ENCODE measurements at places on chromosomes 6 and 20.

DNA sequence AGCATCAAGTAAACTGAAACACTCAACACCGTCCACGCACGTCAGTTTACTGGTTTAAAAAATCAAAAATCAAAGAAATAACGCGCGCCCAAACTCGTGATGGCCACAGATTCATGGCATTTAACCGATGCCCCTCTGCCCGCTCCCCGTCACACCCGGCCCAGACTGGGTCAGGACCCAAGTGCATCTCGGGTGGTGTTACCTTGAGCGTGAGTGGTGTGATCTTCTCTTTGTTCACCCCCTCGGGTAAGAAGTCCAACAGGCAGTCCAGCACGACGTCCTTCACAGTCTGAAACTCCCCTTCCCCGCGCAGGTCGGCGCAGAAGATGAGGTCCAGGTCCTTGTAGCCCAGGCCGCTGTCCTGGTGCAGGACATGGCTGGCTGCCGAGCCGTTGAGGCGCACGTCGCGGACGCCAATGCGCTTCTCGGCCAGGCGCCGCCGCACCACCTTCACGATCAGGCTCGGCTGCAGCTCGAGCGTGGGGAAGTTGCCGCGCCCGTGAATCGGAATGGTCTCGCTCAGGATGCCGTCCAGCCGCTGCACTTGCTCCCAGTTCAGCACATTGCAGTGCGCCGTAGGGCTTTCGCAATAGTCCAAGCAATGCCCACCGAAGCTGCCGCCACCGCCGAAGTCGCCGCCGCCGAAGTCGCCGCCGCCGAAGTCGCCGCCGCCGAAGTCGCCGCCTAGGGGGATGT, 945 bp downstream of the TENT5A start:
- DNase-seq, result peak; percentile 11

DNA sequence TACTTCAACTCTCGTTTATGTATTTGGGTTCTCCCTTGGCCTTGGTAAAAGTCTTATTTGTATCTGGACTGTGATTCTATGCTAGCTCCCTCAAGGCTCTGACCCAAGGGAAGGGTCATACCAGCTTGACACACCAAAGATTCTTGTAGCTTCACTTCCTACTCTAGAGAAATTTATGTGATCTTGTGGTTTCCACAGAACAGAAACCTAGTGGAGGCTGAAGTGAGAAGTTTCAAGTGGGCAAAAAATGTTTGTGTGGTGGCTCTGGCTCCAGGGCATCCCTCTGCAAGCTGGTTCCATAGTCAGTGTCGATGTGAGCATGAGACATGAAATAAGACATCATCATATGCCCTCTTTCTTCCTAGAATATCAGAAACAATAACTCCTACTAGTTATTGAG, 48.1 kb upstream of the TNFRSF21 start:
- DNase-seq, result no peak

GRCh38 chr6:16414205-16414604, 175.8 kb downstream of the GMPR start:
- no peak for DNase-seq

DNA sequence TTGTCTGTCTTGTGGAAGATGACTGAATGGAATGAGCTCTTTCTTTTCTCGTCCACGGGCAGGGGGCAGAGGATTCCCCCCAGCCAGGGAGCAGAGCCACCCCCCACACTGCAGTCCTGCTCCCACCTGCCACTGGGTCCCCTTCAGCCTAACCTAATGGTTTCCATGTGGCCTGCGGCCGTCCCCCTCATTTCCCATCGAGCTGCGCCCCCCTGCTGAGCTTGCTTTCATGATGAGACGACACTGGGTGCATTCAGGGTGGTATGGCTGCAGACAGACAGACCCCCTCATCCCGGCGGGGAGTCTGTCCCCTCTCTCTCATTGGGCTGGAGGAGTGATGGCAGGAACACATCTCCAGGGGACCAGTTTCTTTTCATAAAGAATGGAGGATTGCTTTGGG, 140.8 kb downstream of the DTNBP1 start:
- DNase-seq, result no peak

- DNase-seq, result no peak
These were observed 187.5 kb upstream of the SPTLC3 start for GRCh38 chr20:12821249-12821648.

- peak; percentile 81 for DNase-seq
These were observed 131.8 kb downstream of the SLC23A2 start for GRCh38 chr20:4869290-4870193.

- DNase-seq, result no peak
These were observed 665 bp downstream of the RRAGD start for GRCh38 chr6:89411145-89412070.

- DNase-seq, result no peak
These were observed 13.5 kb upstream of the MLIP start for GRCh38 chr6:54097753-54098152.

DNA sequence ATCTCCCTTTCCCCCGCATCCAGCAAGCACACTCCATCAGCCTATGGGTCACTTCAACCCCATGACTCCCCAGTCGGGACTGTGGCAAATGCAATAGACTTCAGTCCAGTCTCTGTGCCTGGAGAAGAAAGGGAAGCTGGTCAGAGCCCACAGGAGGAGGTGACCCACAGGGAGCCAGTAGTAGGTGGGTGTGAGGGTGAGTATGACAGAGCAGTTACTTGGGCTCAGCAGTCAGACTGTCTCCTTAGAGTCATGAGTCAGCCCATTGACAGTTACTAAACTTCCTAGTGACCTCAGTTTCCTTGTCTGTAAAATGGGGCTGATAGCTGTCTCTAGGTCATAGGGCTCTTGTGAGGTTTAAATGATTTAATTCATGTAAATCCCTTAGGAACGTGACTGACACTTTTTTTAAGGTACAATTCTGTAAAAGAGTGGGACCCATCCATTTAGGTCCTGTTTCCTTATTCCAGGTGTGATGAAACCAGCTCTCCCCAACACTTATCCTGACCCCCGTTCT, 33.9 kb upstream of the HLA-C start:
- no peak for DNase-seq

- DNase-seq, result no peak
These were observed 586.2 kb upstream of the CITED2 start for GRCh38 chr6:139960671-139961070.

DNA sequence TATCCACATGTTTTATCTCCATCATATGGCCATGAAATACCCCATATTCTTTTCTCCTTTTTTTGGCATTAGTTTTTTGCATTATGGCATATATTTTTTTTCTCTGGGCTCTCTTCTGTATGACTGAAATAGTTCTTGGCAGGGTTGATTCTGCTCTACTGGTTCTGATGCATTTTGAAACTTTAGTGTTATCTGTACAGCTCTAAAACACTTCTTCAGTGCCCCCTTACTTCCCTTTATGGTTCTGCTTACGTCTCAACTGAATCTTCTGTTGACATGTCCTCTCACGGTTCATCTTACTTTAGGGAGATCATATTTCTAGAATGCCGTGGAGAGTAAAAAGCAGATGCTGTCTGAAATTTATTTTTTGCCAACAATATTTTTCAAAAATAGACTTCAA, 23.2 kb upstream of the TXNDC5 start:
- no peak for DNase-seq

GRCh38 chr6:5398530-5398929, 137.2 kb downstream of the FARS2 start:
- peak; percentile 4 for DNase-seq

DNA sequence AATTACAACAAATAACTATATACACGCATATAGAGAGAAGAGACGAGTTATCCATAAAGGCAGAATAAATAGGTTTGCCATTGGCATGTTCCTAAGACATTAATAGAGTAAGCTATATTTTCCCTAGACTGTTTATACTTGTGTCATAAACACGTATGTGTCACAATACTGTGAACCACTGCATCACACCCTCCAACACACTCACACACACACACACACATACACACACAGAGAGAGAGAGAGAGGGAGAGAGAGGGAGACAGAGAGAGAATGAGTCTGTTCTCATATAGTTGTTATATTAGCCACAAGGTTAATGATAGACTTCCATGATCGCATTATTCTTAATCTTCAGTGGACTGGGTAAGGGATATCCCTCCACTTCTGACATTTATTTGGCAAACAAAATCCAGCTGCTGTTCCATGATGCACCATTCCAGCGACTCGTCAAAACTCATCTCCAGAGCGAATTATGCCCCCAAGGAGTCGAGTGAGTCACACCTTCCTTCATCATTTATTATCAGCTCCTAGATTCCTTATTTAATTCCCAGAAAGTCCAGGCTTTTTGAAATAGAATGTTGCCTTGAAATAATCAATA, 82.8 kb upstream of the HIVEP1 start:
- DNase-seq, result no peak

GRCh38 chr6:7687145-7688111, 38.5 kb upstream of the BMP6 start:
- DNase-seq, result no peak

DNA sequence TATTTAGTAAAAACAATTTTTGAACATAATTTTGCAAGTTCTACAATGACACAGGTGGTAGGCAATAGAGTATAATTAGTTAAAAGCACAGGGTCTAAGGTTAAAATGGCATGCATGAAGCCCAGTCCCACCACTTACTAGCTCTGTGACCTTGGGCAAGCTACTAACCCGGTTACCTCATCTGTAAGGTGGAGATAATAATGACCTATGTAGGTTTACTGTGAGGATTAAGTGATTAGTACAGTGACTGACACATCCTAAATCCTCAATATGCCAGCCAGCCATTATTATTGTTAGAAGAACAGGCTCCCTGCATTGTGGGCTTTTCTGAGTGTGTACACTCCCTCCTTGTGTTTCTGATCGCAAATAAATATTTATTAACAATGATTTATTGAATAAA, 26.2 kb downstream of the ATXN1 start:
- DNase-seq, result no peak

GRCh38 chr6:1765160-1765903, 155.6 kb downstream of the FOXC1 start:
- no peak for DNase-seq

GRCh38 chr6:16723402-16723801, 37.9 kb downstream of the ATXN1 start:
- DNase-seq, result no peak

DNA sequence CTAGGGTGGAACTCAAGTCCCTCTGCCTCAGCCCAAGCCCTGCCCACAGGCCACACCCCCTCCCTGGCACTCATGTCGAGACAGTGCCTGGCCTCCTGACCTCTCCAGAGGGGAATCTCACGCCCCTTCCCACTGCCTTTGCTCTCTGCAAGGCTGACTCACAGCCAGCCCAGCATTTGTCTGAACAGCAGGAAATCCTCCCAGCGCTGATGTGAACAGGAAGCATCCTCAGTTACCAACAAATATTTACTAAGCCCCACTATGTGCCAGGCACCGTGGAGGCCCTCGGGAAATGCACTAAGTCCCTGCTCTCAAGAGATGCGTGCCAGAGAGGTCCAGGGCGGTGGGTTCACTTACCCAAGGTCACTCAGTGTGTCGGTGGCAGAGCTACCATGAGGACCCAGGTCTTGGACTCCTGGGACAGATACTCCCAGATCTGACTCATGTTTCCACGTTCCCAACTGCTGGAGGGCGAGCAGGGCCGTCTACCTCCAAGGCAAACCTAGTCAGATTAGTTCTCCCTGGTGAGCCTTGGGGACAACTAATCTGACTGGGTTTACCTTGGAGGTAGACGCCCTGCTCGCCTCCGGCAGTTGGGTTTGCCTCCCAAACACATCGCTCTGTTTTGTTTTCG, 7.8 kb downstream of the ADA start:
- no peak for DNase-seq

GRCh38 chr6:80029470-80029869, 25.0 kb downstream of the TTK start:
- DNase-seq, result no peak

GRCh38 chr6:158568549-158568948, 8.7 kb downstream of the TMEM181 start:
- no peak for DNase-seq

DNA sequence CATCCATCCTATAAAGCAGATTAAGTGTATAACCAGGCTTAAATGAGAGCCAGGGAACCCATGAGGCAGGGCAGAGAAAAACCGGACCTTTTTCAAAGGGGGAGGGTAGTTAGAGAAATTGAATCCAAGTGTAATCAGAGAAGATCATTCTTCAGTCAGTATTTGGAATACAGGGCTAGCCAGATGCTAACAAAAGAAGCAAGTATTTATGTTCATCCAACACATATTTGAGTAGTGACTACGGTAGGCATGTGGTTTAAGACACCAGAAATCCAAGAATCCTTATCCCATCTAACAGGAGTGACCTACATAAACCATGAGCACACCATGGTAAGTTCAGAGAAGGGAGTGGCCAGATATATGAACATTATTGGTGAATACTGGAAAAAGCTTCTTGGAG, 46.8 kb upstream of the FAM83C start:
- DNase-seq, result no peak

- no peak for DNase-seq
These were observed 207.7 kb downstream of the MAFB start for GRCh38 chr20:40481337-40481736.

- no peak for DNase-seq
These were observed 487.7 kb upstream of the HS3ST5 start for GRCh38 chr6:114830515-114830914.

DNA sequence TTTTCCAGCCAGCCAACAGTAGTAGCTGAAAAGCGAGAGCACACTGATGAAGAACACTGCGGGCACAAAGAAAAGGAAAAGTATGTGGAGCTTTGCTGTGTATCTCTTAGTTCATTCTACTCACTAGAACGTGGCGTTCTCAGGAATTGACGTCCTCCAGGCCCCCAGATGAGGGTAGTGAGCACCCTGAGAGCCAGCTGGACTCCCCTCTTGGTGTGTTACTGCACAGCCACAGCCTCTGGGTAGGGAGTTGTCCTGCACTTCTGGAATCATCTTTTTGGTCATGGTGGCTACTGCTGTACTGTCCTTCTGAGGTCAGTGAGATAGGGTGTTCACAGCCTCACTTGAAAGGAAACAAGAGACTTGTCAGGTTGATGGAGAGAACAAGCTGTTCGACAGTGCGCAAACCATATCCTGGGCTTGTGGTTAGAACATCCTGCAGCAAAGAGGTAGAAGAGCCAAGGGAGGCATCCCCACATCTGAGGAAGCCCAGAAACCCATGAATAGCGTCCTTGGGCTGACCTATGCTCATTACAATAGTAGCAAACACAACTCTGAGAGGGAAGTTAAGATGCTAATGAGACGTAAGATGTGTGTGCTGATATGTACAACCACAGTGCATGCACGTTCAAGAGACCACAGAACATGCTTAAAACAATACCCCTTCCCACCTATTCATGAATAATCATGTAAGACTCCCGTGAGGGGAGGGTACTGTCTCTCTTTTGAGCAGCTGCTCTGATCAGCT, 14.6 kb upstream of the HLA-F start:
- no peak for DNase-seq

DNA sequence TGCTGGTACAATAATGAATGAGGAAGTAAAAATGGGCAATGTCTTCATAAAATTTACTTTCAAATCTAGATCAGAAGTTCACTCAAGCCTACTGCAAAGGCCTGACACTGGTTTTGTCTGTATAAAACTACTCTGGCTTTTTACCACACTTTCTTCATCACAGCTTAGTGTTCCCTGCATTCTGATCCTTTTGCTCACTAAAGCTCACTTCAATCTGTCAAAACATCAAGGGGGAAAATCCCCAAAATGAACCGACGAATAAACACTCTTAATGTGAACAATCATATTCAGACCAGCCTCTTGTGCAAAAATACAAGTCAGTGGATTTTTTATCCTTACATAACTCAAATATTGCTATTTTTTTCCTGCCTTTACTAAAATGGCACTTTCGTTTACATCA, 98.5 kb downstream of the PRDM1 start:
- DNase-seq, result no peak

GRCh38 chr20:45347297-45347935, 808 bp downstream of the SDC4 start:
- no peak for DNase-seq

Measured in NCI-H510A treated with DMSO at 0.1 percent for 48 hours (cell line).